Type B pancreatic cell (in vitro differentiated cells): ENCODE measurements at places on chromosomes 2 and 18.

- DNase-seq, result no peak
Measured at GRCh38 chr2:33552758-33553461, 46.2 kb downstream of the FAM98A start.

- no peak for DNase-seq
Measured at GRCh38 chr18:415047-415446, 85.5 kb downstream of the COLEC12 start.

GRCh38 chr2:182581196-182581935 is 134.7 kb upstream of the DNAJC10 start:
- DNase-seq, result no peak

- no peak for DNase-seq
Measured at GRCh38 chr18:28287146-28287545, 110.2 kb upstream of the CDH2 start.

GRCh38 chr2:215315301-215315700 is 3.4 kb downstream of the ATIC start:
- no peak for DNase-seq

DNA sequence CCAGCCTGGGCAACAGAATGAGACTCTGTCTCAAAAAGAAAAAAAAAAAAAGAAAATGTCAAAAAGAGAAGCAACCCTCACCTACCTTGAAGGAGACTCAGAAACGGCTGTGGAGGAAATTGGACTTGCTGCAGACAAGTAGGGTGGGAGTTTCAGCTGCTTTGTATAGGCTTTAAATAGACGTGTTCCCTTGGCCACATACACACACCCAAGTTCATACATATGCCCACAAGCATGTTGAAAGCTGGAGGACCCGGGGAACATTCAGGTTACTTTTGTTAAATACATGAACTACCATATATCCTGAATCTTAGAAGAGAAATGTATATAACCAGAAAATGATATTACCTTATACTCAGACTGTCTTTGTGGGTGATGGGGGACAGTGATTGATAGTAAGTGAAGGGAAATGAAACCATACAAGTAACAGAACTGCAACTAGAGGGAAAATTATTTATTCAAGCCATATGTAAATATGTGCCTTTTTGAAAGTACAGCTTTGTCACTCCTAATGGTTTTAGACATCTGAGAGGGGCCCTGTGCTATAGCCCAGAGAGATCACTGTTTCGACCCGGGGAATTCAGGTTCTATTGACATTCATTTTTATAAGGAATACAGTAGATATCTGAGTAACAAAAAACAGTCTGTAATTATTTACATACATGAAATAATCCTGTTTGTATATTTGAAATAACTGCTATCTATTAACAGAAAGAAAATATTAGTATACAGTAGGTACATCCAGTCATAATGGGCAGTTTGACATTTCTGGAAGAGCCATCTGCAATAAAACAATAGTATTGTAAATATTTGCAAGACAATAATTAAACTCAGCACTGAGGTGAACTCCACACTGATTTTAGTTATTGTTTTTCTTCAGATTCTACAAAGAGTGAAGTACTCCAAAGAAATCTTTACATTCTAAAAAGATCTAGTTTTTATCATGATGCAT is 48.0 kb upstream of the TGIF1 start:
- DNase-seq, result no peak

GRCh38 chr2:170928036-170928823 is 823 bp upstream of the GORASP2 start:
- DNase-seq, result no peak

DNA sequence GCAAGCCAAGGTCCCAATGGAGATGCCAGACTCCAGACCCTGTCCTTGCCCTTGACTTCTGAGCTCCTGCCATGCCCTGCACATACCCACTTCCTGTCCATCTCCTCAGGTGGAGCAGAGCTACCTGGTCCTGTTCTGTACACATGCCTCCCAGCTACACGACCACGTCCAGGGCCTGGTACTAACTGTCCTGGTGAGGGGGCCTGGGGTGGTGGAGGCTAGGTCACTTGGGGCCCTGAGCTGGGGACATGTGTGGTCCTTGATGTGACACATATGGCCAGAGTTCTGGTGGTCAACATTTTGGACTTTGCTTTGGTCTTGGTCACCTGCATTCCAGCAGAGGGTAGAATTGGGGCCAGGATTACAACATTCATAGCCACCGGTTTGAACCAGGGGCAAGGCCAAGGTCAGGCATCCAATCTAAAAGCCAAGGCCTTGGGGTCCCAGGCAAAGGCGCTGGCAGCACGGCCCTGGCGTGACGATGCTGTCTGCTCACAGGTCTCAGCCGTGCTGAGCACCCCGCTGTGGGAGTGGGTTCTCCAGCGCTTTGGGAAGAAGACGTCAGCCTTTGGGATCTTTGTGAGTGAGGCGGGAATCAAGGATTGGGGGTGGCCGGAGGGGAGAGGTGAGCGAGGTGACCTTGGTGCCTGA is 12.6 kb downstream of the MFSD2B start:
- no peak for DNase-seq

DNA sequence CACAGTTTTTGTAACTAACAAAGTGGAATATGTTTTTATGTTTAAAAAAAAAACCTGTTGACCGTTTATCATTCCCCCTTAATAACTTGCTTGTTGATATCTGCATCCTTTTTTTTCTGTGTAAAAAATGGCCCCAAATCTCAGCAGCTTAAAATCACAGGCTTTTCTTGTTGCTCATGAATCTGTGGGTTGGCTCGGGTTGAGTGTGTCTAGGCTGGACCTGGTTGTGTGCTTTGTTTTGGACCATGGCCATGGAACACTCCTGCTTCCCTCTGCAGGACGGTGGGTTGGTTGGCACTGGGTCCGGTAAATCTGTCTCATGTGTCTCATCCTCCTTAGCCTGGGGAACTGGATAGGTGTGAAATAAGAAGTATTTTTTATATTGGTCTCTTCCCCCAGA is 139.0 kb upstream of the LINC00305 start:
- no peak for DNase-seq

GRCh38 chr2:23250371-23250770 is 134.6 kb upstream of the KLHL29 start:
- no peak for DNase-seq

DNA sequence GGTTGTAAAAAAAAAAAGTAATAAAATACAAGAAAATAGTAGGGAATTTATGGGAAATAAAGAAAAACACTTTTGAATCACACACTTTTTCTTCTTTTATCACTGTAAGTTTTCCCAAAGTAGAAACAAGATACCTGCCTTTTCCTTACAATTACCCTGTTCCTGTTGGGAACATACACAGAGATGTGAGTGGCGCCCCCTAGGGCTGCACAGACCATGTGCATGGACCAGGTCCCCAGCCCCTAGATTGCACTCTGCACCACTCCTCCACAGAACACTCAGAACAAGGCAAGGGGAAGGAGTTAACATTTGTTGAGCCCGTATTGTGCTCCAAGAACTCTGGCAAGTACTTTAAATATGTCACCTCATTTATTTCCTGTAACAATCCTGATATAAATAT is 118.7 kb upstream of the NRP2 start:
- no peak for DNase-seq

- DNase-seq, result no peak
Measured at GRCh38 chr2:128076461-128077106, 14.4 kb upstream of the UGGT1 start.

DNA sequence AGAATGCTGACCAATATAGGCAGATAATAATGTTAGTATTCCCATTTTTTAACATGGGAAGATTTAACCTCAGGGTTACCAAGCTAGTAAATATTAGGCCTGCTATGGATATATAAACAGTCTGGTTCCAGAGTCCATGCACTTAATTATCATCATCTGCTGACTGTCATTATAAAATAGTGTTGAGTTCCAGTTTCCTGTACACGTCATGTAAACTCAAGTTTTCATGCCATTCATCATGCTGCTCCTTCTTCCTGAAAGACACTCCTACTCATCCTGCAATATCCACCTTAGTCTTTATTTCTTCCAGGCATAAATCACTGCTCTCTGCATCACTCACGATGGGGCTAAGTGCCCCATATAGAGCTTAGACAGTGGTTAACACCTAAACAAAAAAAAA is 420.8 kb upstream of the SPHKAP start:
- DNase-seq, result no peak

GRCh38 chr2:208142925-208143799 is 2.8 kb downstream of the CRYGB start:
- DNase-seq, result no peak

GRCh38 chr2:239985356-239985755 is 39.8 kb downstream of the NDUFA10 start:
- no peak for DNase-seq

- DNase-seq, result no peak
Measured at GRCh38 chr2:66066032-66066431, 368.9 kb upstream of the MEIS1 start.

DNA sequence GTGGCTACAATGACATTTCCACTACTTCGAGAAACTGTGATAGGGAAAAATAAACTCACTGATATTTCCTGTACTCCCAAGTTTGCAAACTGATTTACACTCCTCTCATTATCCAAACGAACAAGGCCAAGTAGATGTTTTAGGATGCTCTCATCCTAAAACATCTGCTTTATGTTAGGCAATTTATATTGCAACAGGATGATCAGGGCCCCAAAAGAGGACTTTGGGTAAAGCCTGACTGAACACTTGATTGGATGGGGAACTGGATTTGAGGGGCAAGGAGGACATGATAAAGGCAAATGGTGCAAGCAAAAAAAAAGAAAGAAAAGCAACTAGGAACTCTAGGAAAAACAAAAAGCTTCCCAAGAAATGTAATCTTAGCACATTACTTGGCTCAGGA is 2.1 kb upstream of the HES6 start:
- no peak for DNase-seq

GRCh38 chr2:226207671-226208070 is 591.9 kb downstream of the IRS1 start:
- no peak for DNase-seq

- no peak for DNase-seq
Measured at GRCh38 chr2:28370354-28370753, 22.3 kb upstream of the FOSL2 start.

- no peak for DNase-seq
Measured at GRCh38 chr2:120594856-120595685, 140.6 kb upstream of the GLI2 start.

DNA sequence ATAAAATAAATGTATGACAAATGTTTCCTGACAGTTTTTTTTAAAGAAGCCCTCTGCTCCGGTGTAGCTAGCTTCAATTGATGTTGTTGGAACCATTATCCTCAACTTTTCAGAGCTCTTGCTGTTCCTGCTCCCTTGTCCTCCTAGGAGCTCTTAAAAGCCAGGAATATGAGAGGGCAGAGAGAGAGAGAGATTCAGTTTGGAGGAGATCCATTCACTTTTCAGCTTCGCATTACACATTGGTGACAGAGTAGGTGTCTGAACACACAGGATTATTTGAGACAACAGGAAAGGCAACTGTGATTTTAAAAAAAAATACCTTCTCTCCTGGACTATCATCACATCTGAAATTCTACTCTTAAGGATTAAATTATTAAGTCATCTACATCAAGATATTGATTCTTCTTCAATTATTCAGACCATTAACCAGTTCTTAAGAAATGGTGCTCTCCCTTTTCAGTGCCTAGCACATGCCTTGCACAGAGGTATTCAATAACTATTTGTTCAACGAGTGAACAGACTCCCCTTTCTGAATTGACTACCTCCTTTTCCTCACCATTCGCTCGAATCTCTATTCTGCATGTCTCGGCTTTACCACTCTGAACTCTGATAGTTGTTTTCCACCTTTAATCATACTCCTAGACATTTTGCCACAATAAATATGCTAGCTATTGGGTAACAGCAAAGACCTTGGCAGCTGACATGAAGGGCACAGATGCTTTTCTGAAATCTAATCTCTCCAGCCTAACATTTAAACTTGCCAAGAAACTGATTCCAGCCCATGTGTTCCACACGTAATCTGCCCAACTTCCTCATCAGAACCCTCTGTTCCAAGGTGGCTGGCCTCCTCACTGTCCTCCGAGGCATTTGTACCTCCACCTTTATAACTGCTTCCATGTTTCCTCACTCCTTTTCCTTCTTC is 28.6 kb upstream of the SLC35F5 start:
- DNase-seq, result no peak

GRCh38 chr2:45180033-45180746 is 170.9 kb upstream of the SIX2 start:
- no peak for DNase-seq

DNA sequence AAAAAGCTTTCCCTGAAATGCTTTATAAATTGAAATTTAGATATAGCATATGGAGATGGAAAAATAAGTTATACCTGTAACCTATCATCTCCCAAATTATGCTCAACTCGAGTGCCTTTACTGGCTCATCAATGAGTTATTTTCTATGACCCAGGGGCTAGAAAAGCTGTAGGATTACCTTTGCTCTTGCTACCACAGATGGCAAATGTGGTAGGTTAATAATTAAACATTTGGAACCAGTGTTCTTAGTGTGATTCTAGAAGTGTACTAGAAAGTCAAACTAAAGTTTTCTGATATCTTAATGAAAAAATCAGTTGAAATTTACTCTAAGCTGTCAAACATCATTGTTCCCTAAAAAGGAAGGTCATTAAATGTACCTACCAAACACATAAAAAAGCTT is 22.5 kb downstream of the ALS2 start:
- DNase-seq, result no peak

- DNase-seq, result no peak
Measured at GRCh38 chr2:191617575-191617974, 60.4 kb upstream of the NABP1 start.

GRCh38 chr2:216696321-216696720 is 972 bp upstream of the IGFBP5 start:
- no peak for DNase-seq

GRCh38 chr18:47838396-47838795 is 92.1 kb downstream of the SMAD2 start:
- no peak for DNase-seq

DNA sequence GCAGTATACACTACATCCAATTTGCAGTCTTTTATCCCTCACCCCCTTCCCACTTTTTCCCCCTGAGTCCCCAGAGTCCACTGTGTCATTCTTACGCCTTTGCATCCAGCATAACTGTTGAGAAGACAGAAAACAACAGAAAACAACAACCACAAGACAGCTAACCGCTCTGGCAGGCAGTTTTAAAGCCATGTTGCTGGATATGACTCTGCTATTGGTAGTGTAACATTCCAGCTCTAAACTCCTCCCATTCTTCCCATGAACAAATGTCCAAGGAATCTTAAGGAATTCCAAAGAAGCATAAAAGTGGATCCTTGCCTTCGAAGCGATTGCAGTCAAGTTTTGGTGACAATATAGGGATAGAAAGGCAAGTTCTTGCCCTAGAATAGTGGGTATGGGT is 599.1 kb downstream of the NYAP2 start:
- no peak for DNase-seq

- DNase-seq, result no peak
Measured at GRCh38 chr2:199452260-199452990, 5.3 kb downstream of the SATB2 start.

DNA sequence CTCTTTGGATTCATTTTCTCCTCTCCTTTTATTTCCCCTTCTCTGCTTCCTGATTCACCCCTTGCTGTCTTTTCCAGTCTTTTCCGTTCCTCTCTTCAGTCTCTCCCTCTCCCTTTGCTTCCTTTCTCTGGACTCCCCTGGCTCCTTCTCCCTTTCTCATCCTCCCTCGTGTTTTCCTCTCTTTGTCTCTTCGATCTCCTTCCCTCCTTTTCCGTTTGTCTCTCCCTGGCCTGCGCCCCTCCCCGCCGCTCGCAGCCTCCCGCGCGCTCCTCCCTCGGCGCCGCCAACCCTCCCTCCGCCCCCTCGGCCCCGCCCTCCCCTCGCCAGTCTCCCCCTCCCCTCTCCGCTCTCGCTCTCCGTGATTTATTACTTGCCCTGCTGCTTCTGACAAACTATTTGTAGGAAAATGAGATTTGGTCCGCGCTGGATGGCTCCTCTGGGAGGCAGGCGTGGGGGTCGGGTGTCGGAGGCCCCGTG is 46.0 kb upstream of the PAX8 start:
- peak; percentile 79 for DNase-seq
